ENCODE measurements at places on chromosomes 5 and 9. TPM values are rescaled to one million over a fixed set of nuclear protein-coding genes. Genes with fewer than 3 reads are reported as not detected.

DNA sequence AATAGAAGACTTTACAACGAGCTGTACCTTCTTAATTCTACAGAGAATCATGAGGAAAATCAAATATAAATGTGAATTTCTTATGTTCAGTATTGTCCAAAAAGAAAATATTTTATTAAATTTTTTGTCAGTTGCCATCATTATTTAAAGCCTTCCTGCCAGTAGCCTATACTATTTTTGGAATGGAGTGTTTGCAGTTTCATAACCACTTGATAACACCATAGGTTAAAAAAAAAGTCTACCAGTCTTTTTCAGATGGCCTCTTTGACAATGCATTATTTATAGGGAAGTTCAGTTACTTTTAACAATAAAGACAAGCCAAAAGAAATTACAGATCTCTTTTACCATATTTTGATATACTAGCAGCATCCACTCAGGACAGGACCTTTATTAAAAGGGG is 80.3 kb upstream of the CCDC152 start:
- DNase-seq, result no peak
- no peaks in the 10 kb centered on the region for H3K27me3 ChIP-seq
- no peaks in the 10 kb centered on the region for H3K36me3 ChIP-seq
- no peaks in the 10 kb centered on the region for H3K4me1 ChIP-seq
- no peak overlapping the region for H3K27ac ChIP-seq

DNA sequence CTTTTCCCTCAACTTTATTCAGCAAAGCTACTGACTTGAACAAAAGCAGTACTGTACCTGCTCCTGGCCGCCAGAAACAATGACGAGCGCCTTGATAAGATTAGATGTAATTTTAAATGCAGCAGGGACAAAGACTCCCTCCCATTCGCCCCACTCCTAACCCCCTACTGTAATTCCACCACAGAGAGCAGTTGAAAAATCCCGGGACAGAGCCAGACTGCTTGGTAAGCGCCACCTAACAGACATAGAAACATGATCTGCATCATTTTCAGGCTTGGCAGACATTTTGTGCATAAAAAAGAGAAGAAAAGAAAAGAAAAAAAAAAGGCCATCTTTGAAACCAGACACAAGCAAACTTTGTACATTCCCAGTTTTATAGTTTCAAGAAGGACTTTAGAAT is 81.9 kb downstream of the ISL1 start:
- H3K4me1 ChIP-seq, result no peaks in the 10 kb centered on the region
- no peaks in the 10 kb centered on the region for H3K27me3 ChIP-seq
- no peaks in the 10 kb centered on the region for H3K36me3 ChIP-seq
- no peak overlapping the region for H3K27ac ChIP-seq

GRCh38 chr5:159877894-159878448 is 38.3 kb upstream of the ADRA1B start:
- no peak overlapping the region for H3K4me3 ChIP-seq
- no peaks in the 10 kb centered on the region for H3K27me3 ChIP-seq
- H3K27ac ChIP-seq, result no peak overlapping the region

ALG2 gene
- 29.1 TPM for total RNA-seq

- no peaks in the 10 kb centered on the region for H3K27me3 ChIP-seq
These were observed 246.5 kb downstream of the PTPRD start for GRCh38 chr9:10366171-10366779.

GFM2 gene
- total RNA-seq, result 21.8 TPM

GRCh38 chr9:92058723-92059444 is 56.3 kb downstream of the SPTLC1 start:
- no peak overlapping the region for H3K4me3 ChIP-seq
- no peaks in the 10 kb centered on the region for H3K27me3 ChIP-seq
- peaks cover 3% of the 10 kb centered on the region for H3K4me1 ChIP-seq
- H3K27ac ChIP-seq, result no peak overlapping the region

- H3K36me3 ChIP-seq, result no peaks in the 10 kb centered on the region
- peaks cover 2% of the 10 kb centered on the region for H3K27me3 ChIP-seq
- DNase-seq, result no peak
- H3K27ac ChIP-seq, result no peak overlapping the region
These were observed 30.5 kb downstream of the ZNF366 start for GRCh38 chr5:72476721-72477120.

TLN1 gene
- total RNA-seq, result 313 TPM

- no peaks in the 10 kb centered on the region for H3K36me3 ChIP-seq
- H3K4me1 ChIP-seq, result no peaks in the 10 kb centered on the region
- H3K27me3 ChIP-seq, result no peaks in the 10 kb centered on the region
These were observed 30.2 kb downstream of the ZFAND5 start for GRCh38 chr9:72334658-72335337.

HAND1 gene
- not detected for total RNA-seq

TAF11L5 gene
- not detected for total RNA-seq

DNA sequence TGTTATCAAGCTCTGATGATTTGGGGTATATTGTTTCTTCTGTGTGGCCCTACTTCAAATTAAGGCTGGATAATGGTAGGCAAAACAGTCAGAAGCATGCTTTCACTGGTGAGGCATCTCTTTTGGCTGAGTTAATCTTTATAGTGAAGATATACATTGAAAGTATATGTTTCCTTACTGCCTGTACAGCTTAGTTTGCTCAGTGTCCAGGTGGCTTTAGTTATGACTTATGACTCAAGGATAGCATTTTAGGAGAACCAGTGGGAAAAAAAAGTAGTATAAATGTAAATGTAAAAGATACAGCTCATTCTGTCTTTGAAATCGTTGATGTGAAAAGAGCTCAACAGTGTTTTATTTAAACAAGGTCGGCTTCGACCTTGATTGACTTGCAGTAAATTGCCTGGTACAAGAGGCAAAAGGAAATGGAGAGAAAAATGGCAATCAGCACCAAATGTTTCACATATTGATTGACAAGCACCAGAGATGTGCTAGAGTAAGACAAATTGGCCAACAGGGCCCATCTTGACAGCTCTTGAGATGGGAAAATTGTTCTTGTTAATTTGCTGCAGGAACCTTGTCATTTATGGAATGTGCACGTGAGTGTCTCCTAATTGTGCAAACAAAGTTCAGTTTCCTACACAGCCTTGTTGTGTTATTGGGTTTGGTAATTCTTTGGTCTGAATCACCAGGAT is 447.4 kb upstream of the WWC1 start:
- H3K27ac ChIP-seq, result no peak overlapping the region
- no peak for DNase-seq
- H3K4me1 ChIP-seq, result no peaks in the 10 kb centered on the region

GRCh38 chr5:14142202-14142826 is 828 bp upstream of the TRIO start:
- no peaks in the 10 kb centered on the region for H3K36me3 ChIP-seq
- H3K4me1 ChIP-seq, result peaks cover 7% of the 10 kb centered on the region
- no peak for DNase-seq

GDNF gene
- total RNA-seq, result not detected

- H3K4me3 ChIP-seq, result peak overlapping the region; percentile 77
- H3K27me3 ChIP-seq, result no peaks in the 10 kb centered on the region
- peak overlapping the region; percentile 81 for H3K27ac ChIP-seq
- peaks cover 11% of the 10 kb centered on the region for H3K4me1 ChIP-seq
- no peaks in the 10 kb centered on the region for H3K36me3 ChIP-seq
These were observed 432 bp downstream of the STARD4 start for GRCh38 chr5:111511831-111512374.

DNA sequence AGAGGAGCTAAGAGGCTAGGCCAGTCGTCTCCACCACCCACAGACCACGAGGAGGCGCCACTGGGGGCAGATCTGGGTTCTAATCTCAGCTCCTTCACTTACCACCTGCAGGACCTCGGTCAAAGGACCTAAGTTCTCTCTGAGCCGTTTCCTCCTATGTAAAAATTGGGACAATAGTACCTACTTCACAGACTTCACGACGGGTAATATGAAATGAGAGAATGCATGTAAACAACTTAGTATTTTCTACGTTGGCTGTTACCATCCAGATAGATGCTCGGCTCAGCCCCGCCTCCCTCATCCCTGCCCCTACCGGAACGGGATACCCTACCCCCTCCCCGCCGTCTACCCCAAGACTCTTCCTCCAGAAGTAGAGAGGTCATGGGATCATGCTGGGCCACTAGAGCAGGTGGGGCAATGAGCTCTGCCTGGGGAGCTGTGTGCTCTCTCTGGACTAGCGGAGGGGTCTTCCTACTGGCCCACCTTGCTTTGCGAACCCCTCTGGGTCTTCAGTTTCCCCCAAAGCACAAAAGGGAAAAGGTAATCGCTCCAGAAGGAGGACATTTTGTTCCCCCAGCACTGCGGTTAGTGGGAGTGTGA is 541 bp downstream of the GNPDA1 start:
- peak overlapping the region; percentile 69 for H3K4me3 ChIP-seq
- peaks cover 29% of the 10 kb centered on the region for H3K4me1 ChIP-seq
- H3K27ac ChIP-seq, result peak overlapping the region; percentile 57
- no peaks in the 10 kb centered on the region for H3K27me3 ChIP-seq
- H3K36me3 ChIP-seq, result no peaks in the 10 kb centered on the region
- DNase-seq, result no peak

GRCh38 chr5:148559461-148559860 is 94.9 kb downstream of the HTR4 start:
- H3K27ac ChIP-seq, result no peak overlapping the region
- H3K4me3 ChIP-seq, result no peak overlapping the region
- no peaks in the 10 kb centered on the region for H3K27me3 ChIP-seq
- no peak for DNase-seq
- H3K4me1 ChIP-seq, result no peaks in the 10 kb centered on the region
- no peaks in the 10 kb centered on the region for H3K36me3 ChIP-seq

DNA sequence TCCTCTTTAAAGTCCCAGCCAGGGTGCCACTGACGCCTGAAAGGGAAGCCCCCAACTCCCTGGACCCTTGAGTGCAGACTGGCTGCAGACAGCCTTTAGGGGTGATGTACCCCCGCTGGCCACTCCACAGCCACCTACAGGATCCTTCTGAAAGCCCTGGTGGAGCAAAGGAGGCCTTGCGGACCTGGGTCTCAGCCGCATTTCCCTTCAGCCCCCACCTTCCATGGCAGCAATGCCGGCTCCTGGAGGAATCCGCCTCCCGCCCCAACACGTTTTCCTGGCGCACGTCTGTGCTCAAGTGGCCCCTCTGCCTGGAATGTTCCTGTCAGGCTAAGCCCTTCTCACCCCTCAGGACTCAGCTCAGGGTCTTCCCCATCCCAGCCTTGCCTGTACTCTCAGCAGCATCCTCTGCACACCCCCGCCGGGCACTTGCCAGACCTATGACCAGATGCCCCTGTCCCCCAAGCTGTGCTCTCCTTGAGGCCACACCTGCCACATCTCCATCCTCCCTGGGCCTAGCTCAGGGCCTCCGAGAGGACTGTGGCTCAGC is 134.1 kb upstream of the RAPGEF1 start:
- no peaks in the 10 kb centered on the region for H3K27me3 ChIP-seq
- no peak overlapping the region for H3K4me3 ChIP-seq
- H3K36me3 ChIP-seq, result peaks cover 7% of the 10 kb centered on the region
- H3K4me1 ChIP-seq, result no peaks in the 10 kb centered on the region
- no peak overlapping the region for H3K27ac ChIP-seq
- DNase-seq, result no peak

Data from T-cell (primary cell).